ENCODE measurements at places on chromosomes 16 and 17.

GRCh38 chr17:76252040-76252954 lies 12.0 kb upstream of the RNF157 start:
- no peak for DNase-seq

- DNase-seq: no peak
Measured at GRCh38 chr17:78395155-78395554, 16.7 kb downstream of the PGS1 start.

DNA sequence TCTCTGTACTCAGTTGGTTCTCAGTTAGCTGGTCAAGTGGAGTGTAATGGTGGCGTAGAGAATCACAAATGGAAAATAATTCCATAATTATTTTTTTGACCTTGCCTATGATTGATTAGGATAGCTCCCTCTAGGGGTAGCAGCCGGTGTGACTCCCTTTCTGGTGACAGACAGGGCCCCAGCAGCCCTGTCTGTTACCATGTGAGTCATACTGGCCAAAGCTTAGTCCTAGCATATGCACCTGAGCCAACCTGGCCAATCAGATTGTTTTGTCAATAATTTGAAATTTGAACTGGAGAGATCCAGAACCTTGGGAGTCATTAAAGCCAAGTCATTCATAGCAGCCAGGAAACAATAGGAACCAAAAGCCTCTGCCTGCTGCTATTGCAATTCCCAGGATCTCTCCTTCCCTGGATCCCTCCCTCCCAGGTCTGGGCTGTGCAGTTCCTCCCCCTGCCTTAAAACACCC lies 5.6 kb downstream of the PNPO start:
- DNase-seq: peak; percentile 84

GRCh38 chr17:72287586-72287985 lies 166.8 kb downstream of the SOX9 start:
- no peak for DNase-seq

- no peak for DNase-seq
Measured at GRCh38 chr17:58516644-58517377, 2.4 kb upstream of the MTMR4 start.

DNA sequence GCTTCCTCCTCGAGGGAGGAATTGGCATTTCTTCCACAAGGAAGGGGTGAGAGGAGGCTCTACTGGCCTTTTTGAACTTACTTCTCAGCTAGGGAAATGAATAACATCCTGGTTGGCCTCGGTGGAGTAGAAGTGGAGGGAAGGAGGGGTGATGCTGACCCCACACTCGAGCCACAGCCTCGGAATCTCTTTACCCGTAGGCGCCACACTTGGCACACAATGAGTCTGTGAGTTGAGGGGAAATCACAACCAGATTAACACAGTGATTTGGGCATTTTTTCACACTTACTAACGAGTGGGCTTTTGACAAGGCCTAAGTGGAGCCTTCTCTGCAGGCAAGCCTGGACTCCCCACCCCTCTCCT lies 47.3 kb upstream of the TBX2 start:
- no peak for DNase-seq

DNA sequence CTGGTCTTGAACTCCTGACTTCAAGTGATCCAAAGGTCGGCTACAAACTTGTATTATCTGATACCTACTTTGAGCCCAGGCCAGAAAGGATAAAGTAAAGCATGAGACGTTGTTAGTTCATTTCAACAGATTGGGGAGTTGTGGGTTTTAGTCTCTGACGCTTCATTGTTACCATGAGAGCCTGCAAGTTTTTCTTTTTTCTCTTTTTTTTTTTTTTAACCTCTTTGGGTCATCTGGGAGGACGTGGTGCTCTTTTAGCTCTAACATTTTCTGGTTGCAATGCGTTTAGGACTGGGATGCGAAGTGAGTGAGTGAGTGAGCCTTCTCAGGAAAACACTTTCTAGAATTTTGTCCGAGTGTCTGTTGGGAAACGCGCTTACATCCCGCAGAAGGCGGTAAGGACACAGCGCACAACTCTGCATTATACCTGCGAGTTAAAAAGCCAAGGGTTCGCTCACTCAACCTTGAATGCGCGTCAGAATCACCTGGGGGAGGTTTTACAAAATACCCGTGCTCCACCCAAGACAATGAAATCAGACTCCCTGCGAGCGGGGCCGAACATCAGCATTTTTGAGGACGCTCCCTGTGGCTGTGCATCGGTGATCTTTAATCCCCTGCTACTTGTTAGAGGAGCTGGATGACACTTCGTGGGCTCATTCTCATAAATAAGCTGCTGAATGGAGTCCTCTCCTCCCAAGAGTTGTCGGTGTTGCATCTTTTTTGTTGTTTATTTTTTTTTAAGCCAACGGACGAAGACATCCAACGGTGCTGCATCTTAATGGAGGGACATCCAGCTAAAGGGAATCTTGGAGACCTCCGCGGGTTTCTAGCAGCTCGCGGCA lies 629 bp upstream of the RNF135 start:
- DNase-seq: no peak

DNA sequence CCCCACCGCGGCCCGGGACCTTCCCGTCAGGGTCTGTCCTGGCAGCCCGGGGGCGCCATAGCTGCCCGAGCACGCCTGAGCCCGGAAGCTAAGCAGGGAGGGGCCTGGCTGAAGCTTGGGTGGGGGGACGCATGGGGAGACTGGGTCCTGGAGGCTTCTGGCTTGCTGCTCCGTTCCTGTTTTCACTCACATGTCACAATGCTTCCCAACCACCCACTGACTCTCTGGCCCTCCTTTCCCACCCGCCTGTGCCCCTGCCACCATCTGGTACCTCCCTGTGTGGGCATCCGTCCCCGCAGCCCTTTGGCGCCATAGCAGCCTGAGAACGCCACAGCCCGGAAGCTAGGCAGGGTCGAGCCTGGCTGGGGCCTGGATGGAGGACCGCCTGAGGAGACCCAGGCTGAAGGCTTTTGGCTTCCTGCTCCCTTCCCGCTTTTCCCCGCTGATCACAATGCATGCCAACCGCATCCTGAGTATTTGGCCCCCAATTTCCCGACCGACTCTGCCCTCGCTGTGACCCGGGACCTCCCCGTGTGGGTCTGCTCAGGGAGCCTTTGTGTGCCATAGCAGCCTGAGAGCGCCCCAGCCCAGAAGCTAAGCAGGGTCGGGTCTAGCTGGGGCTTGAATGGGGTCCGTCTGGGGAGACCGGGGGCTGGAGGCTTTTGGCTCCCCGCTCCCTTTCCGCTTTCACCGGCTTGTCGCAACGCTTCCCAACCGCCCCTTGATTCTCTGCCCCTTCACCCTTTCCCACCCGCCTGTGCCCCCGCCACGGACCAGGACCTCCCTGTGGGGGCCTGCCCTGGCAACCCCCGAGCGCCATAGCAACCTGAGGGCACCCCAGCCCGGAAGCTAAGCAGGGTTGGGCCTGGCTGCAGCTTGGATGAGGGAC lies 2290.1 kb downstream of the TP53TG3F start:
- DNase-seq: no peak

- DNase-seq: no peak
Measured at GRCh38 chr17:7191571-7192270, 12.6 kb upstream of the ASGR1 start.

DNA sequence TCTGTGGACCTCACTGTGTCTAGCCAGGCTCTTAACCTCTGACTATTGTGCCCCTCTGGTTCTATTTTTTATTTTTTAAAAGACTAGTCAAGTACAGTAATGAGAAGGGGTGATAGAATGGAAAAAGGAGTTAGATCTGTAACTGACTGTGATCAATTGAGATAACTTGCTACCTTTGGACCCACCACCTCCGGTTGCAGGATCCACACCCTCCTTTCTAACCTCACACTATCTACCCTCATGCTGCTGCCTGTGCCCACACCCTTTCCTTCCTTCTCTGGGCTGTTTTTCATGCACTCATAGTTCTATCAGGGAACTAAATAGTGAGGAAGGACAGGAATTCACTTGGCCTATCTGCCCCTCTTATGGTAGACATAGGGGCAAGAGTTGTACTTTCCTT lies 172.3 kb downstream of the KATNIP start:
- DNase-seq: no peak

GRCh38 chr17:48597778-48598631 lies 4.4 kb upstream of the HOXB5 start:
- DNase-seq: no peak

DNA sequence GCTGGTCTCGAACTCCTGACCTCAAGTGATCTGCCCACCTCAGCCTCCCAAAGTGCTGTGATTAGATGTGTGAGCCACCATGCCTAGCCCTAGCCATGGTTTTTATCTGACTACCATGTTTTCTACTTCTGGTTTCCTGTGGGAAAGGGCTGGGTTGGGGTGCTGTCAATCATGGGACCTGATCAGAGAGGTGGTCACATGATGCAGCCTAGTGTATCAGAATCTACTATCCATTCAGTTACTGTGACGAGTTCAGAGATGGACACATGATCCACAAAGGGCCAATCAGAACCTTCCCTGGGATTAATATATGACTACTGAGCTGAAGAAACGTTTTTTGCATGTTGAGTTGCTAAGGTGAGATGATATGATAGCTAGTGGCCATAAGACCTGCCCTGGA lies 59.1 kb downstream of the ABCC6 start:
- DNase-seq: no peak

- DNase-seq: peak; percentile 33
Measured at GRCh38 chr17:1714427-1714979, 4.3 kb upstream of the TLCD2 start.

DNA sequence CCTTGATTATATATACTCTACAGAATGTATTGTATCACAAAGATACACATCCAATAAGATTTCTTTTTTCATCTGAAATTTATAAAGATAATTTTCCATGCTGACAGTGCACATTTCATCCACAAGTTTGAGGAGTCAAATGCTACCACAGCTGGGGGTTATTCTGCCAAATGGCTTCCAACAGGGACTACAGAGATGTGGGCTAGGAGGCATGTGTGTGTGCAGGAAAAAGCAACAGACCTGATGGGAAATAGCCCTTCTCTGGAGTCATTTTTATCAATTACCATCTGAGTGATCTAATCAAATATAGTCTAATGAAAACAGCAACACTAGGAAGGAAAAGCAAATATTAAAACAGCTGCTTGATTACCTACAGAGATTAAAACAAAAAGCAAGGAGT lies 290.5 kb downstream of the CEP112 start:
- DNase-seq: no peak

DNA sequence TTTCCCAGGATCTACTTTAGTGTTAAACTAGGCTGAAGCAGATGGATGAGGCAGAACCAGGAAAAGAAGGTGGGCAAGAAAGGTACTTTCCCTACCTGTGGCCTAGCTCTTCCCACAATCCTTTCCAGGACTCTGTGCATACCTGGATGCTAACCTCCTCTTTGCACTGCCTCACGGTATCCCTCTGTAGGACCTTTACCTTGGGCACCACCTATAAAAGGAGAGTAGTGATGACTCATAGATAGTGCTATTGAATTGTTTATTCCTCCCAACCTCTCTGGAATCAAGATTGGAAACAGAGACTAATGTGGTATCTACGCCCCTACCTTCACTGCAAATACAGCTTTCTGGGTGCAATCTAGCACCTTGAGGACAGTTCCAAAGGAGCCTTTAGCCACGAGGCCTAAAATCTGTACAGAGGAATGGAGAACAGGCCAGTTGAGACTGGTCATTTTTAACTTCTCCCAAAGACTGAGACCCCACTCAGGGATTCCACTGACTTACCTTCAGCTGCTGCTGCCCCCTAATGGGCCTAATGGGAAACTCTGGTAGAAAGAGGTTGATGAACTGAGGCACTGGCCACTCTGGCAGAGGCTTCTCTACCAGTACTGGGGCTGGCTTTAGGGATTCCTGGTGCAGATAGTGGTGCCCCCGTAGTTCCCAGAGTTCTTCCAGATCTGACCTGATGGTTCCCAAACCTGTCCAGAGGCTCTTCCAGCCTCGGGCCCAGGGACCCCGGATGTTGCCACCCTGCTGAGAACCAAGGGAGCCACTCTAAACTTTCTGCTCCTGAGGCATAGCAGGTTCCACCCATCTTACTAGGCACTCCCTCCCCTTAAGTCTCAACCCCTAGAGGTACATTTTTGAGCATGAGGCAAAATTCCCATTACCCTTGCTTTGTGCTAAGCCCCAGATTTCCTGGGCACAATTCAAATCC lies 781 bp downstream of the RSKR start:
- peak; percentile 8 for DNase-seq

GRCh38 chr16:2162676-2163118 lies 7.1 kb downstream of the TRAF7 start:
- DNase-seq: no peak

GRCh38 chr16:60748366-60748765 lies 1287.9 kb downstream of the CDH8 start:
- no peak for DNase-seq
